ENCODE measurements at places on chromosomes 7 and 10.

DNA sequence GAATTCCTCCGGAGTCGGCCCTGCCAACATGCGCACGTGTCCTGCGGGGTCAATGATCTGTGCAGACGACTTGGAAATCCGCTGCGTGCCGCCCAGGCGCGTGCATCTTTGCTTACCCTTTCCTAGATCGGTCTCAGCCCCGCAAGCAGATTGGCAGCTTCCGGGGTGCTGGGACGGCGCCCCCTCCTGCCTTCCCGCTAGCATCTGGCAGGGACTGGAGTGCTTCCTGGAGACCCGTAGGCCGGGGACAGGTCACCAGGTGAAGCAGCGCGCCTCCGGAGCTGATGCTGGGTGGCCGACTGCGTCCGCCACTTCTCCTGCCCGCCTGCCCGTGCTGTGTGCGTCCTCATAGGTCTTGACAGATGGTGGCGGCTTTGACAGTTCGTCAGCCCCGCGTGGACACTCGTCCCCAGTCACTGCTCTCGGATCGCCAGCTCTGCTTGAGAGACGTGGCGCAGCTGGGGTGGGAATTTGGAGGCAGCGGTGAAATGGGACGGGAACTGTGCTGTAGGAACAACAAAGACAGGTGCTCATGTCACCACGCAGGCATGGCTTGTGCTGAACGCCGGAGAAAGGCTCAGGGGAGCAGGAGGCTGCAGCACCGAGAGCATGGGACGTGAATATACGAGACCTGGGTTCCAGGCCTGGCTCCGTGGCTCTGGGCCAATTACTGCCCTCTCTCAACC, 21.9 kb upstream of the KCNK18 start:
- no peak for DNase-seq

DNA sequence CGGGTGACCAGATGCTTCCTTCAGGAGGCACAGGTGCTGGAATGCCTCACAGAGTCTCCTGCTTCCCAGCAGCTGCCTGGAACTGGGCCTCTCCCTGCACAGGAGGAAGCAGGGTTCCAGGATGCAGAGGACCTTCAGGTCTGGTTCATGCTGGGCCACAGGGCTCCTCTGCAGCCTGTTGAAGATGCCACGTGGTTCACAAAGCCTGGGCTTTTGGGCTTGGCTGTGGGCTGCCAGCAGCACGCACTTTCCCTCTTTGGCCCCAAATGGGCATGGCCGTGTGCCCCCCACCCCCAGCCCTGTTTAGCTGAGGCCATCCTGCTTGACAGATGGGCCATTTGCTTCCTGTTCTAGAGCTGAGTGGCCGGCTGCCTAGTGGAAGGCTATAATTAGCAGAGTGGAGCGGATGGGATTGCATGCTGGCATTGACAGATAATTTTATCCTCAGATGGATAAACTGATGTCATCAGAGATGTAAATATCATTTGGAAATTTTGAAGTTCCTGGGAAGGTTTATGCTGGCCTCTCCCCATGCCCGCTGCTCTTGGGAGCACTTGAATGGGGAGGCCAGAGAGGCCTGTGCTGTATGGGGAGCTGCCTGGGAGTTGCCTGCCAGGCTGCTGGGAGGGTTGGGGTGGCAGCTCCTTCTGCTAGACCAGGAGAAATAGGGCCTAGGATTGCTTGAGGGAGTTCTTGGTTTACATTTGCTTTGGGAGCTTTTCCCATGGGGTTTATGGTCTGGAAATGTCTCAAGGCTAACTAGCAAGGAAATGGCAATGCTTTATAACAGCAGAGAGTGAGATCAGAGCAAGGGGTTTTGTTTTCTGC, 28.2 kb downstream of the TSPAN15 start:
- DNase-seq: no peak

- DNase-seq: no peak
These were observed 290.8 kb downstream of the DNAJB6 start for GRCh38 chr7:157627646-157628045.

- no peak for DNase-seq
These were observed 64.4 kb downstream of the BPGM start for GRCh38 chr7:134710854-134711624.

GRCh38 chr7:46932676-46933424, 649.1 kb downstream of the TNS3 start:
- no peak for DNase-seq

DNA sequence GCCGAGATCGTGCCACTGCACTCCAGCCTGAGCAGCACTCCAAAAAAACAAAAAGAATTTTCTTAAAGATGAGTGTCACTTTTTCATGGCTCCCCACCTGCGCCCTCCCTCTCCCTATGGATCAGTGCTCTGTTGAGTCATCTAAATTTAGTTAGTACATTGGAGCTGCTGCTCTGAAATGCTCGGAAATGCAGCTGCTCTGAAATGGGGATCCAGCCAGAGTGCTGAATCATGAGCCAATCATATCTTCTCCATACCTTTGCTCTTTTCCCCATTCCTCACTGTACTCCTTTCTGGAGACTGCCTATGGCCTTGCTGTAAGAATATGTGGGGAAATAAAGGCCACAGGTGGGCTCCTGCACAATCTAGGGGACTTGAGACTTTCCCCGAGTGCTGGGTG, 188.8 kb downstream of the ZNF438 start:
- DNase-seq: no peak

DNA sequence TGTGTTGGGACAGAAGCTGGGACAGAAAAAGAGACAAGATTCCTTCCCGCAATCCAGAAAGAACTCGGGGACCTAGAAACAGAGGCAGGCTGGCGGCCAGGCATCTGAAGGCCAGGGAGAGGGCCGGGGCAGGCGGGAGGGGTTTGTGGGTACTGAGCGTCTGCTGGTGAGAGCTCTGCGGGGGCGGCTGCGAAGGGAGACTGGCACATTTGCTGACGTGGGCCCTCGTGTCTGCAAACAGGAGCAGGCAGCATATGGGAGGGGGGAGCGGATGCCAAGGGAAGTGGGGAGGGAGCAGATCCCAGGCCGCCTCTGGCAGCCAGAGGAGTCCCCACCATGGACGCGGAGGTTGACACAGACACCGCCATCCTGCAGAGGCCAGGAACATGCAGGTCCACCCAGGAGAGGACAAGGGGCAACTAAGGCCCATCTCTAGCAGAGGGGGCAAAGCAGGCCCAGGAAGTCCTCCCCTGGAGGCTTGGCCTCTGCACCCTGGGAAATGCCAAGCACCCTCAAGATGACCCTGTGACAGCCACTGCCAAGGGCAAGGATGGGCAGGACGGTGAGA, 32.2 kb downstream of the KCNH2 start:
- DNase-seq: no peak

DNA sequence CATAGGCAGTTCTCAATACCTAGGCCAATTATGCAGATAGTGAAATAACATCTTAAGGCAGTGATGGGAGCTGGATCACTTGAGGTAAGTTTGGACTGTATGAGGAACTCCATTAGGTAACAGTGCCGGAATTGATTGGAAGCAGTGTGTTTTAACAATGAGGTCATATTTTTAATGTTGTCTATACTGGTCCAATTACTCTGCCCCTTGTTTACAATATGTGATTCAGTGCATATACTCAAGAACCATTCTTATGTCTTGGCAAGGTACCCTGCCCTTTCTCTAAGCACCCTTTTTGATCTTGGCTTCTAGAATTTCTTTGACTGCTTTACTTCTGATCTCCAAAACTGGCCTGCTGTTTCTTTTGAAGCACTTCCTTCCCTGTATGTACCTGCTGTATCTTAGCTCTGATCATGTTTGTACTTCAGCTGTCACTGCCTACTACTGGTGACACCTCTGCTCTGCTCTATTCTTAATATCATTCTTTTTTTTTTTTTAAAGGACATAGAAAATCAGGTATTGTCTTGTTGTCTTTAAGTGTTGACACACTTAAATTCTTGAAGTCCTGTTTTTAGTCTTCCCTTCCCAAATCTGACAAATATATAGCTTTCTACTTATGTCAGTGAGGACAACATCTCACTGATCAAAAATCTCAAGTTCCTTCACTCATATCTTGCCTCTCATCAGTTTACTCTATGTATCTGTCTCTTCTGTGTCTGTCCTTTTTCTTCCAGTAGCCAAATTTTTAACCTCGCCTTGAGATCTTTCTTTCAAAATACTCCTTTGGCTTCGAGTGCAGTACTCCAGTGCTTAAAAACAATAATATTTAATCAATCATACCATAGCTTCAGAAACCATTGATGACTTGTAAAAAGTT, 46.4 kb upstream of the RPA3 start:
- no peak for DNase-seq

GRCh38 chr7:115023219-115023618, 101.3 kb downstream of the MDFIC start:
- DNase-seq: no peak

All from neural progenitor cell (in vitro differentiated cells).